C1 segment of cervical spinal cord (tissue), 14 donors: ENCODE measurements at places on chromosomes 12 and 14.

DNA sequence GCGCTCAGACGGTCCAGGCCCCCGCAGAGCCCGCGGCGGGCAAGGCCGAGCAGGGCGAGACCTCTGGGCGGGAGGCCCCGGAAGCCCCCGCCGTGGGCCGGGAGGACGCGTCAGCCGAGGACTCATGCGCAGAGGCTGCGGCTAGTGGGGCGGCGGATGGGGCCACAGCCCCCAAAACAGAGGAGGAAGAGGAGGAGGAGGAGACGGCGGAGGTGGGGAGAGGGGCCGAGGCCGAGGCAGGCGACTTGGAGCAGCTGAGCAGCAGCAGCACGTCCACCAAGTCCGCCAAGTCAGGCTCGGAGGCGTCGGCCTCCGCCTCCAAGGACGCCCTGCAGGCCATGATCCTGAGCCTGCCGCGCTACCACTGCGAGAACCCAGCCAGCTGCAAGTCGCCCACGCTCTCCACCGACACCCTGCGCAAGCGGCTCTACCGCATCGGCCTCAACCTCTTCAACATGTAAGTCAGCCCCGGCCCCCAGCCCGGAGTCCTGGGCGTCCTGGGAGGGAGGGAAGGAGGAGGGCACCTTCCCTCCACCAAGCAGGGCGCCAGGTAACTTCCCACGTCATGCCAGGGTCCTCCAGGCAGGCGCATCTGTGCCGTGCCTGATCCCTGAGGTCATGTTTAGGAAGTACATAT, 72.4 kb downstream of the IQSEC3 start:
- DNase-seq, result no peak

- DNase-seq, result no peak
Observed at GRCh38 chr12:128483526-128484255, 216.7 kb downstream of the TMEM132C start.

- DNase-seq, result no peak
Observed at GRCh38 chr14:56482310-56482911, 97.2 kb upstream of the TMEM260 start.

- no peak for DNase-seq
Observed at GRCh38 chr12:42468921-42469320, 120.6 kb downstream of the PRICKLE1 start.

DNA sequence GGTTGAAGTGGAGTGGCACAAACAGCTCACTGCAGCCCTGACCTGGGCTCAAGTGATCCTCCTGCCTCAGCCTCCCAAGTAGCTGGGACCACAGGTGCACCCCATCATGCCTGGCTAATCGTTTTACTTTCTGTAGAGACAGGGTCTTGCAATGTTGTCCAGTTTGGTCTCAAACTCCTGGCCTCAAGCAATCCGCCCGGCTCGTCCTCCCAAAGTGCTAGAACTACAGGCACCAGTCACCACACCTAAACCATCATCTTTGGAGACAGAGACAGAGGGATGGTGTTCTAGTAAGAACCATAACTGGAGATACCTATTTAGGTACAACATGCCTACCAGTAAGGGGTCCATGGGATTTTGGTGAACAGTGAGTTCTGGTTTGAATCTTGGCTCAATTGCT, 2.5 kb upstream of the DDX23 start:
- no peak for DNase-seq

DNA sequence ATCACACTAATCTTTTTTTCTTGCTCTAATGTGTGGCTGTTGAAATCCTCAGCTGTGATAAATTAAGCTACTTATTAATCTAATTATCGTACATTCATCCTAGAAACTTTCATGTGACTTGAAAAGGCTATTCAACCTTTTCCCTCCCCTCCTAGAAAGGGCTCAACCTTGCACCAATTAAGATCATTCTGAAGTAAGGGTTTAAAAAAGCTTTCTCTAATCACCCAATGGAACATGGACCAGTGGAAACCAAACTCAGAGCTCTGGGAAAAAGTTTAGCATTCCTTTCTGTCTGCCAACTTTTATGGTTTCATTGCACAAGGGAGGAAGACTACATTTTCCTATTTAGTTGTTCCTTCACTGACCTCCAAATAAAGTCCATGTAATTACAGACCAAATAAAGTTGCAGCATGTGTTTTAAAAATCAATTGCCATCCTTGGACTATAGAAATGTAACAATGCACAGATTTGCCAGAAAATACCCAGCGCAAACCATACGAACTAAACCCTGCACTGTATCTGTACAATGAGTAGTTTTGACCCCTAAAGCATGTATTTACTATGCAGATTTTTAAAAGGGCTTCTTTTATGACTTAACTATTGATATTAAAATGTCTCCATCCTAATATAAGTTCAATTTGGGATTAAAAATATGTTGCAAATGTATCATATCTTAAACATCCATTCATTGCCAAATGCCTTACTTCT, 142.6 kb upstream of the OTX2 start:
- no peak for DNase-seq

DNA sequence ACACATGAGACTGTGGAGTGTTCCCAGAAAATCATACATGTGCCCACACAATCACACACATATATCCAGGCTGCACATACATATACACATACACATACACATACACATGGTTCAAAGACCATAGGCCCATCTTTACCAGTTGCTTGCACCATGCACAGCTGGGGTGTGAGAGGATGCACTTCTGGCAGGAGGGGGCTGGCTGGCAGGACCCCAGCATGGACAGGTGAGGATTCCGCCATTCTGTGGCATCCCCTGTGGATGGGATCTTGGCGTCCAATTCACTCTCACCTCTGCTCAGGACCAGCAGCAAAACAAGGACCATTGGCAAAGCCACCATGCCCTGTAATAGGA, 7.0 kb downstream of the ITGB7 start:
- no peak for DNase-seq

GRCh38 chr12:15932327-15932726, 21.2 kb downstream of the DERA start:
- no peak for DNase-seq

DNA sequence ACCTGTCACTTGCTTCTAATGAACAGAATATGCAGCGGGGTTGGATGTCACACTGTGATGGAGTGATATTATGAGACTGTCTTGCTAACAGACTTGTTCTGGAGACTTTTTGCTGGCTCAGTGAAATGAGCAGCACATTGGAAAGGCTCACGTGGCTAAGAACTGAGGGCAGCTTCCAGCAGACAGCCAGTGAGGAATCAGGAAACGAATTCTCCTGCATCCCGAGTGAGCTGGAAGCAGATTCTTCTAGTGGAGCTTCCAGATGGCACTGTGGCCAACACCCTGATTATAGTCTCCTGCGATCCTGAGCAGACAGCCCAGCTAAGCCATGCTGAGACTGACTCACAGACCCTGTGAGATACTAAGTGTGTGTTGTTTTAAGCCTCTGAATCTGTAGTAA, 16.1 kb upstream of the TSPAN9 start:
- no peak for DNase-seq

DNA sequence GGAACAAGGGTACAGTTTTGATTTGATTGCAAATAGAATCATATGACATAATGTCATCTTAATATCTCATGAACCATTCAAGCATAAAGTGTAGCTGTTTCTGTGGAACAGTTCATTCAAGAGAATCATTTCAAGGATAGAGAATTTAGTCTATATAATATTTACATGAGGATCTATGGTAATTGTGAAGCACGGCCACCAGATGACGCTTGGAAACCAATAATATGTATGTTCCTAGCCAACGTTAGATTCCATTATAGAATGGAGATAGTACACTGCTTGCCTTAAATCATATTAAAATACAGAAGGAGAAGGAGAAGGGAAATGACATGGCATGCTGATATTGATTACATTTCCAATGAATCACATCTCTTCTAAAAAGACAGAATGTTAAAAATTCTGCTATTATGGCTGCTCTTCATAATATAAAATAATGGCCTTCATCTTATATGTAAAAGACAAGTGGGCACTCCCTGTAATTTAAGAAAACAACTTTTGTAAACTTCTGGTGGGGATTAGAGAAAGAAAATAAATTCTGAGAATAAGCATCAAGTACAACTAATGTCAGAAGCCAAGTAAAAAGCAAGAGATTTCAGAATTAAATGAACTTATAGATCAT, 351.0 kb downstream of the NAV3 start:
- no peak for DNase-seq
